NT2/D1 (cell line): ENCODE measurements at places on chromosomes 6 and 20.
A peak's percentile ranks its signal among the peaks of the same experiment; 100 is the strongest.

DNA sequence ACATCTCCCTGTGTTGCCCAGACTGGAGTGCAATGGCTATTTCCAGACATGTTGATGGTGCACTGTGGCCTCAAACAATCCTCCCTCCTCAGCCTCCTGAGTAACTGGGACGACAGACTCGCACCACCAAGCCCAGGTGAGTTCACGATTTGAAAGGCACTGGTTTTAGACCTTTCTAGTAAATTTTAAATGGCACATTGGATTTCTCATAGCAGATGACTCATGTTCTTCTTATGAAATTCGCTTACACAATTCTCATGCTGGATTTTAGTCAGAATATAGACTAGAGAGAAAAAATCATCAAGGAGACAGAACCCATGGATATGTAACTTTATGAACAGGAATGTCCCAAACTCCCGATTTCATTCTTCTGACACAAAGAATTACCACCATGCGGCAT is 18.1 kb upstream of the PXDC1 start:
- no peak for DNase-seq

- peak; percentile 52 for DNase-seq
These were observed at the start of gene COL21A1 for GRCh38 chr6:56246881-56247653. COL21A1 (minus strand) TSS chr6:56247580; CDS start chr6:56182618, 64,962 bp downstream.

- DNase-seq: no peak
These were observed 59.4 kb downstream of the RSPO3 start for GRCh38 chr6:127177923-127178231.

DNA sequence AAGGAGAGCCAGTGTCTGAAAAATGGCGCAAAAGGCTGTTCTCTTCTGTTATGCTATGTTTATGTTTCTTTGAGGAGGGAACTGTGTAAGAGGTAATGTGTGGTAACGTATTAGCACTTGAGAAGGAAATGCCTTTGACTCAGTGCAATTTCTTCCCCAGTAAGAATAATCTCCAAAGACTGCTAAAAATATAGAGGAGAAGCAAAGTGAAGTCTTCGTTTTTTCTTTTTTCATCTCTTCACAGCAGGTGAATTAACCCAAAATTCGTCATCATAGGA is 47.1 kb upstream of the IFNGR1 start:
- no peak for DNase-seq

DNA sequence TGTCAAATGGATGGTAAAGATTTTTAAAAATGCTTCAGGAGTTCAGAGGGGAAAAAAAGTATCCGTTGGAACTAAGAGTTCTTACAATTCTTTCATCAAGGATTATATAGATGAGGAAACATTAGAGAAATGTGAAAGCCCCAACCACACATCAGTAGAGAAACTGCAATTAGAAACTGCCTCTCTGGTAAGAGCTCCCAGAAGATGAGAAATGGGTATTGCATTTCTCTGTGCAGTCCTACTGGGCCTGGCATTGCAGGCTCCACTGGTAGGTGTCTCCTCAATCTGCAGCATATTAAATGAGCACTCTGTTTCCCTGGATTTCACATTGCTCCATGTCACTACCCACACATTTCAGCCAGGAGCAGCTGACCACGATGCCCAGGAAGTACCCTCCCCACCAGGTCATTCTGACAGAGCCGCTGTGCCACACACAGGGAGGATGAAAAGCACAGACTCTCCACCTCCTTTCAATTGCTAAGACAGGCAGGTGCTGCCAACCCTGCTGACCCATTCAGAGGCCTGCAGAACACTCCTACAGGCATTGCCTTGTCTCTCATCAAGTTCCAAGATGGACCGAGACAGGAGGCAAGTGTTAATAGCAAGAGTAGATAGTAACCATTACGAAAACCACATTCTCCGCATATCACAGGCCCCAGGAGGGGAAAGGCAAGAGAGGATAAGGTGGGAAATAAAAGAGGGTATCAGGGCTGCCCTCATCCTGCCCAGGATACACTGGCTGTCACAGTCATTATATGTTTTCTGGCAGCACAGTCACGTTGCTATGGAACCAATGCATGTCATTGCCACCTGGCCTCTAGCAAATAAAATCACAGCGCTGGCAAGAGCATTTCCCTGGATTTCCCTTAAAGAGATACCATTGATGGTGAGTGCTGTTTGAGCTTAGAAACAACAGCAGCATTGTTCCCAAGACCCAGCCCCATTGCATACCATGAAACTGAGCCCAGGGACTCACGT is 241.7 kb downstream of the ATXN1 start:
- DNase-seq: no peak

GRCh38 chr20:4509825-4510522 is 211.7 kb upstream of the PRND start:
- no peak for DNase-seq

DNA sequence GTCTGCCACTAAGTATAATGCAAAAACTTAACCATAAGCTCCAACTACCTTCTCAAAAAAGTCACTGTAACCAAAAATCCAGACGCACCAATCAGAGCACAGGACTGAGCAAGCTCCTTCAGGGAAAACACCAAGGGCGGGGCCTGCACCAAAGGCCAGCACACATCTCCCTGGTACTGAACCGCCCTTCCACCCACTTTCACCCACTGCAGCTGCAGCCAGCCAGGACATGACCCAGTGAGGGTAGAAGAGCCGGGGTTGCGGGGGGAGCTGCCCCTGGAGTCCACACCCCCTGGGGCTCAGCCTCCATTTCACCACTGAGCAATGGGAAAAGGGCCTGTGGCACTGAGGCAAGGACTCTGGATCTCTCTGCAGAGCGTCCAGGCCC is 54.3 kb downstream of the TAF4 start:
- DNase-seq: no peak

DNA sequence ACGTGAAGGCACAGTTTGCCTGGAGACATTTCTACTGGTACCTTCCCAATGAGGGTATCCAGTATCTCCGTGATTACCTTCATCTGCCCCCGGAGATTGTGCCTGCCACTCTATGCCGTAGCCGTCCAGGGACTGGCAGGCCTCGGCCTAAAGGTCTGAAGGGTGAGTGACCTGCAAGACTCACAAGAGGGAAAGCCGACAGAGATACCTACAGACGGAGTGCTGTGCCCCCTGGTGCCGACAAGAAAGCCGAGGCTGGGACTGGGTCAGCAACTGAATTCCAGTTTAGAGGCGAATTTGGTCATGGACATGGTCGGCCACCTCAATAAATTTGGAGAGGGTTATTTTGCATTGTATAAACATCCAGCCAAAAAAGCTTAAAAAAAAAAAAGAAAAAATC is 420.3 kb upstream of the FLRT3 start:
- no peak for DNase-seq

DNA sequence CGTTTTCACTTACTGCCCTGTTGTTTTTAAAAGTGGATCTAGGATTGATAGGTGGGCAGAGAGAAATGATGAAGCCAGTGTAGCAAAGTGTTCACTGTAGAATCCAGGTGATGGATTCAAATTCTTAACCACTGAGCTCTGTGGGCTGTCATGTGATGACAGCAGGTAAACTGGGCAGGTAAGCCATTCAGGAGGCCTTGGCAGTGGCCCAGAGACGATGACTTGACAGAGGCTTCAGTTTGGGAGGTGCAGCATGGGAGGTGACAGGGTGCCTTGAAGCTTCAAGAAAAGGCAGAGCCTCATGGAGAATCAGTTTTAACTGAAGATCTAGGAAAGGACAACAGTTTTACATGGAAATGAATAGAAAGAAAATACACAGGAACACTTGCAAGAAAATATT is 2.0 kb downstream of the NAA20 start:
- no peak for DNase-seq

DNA sequence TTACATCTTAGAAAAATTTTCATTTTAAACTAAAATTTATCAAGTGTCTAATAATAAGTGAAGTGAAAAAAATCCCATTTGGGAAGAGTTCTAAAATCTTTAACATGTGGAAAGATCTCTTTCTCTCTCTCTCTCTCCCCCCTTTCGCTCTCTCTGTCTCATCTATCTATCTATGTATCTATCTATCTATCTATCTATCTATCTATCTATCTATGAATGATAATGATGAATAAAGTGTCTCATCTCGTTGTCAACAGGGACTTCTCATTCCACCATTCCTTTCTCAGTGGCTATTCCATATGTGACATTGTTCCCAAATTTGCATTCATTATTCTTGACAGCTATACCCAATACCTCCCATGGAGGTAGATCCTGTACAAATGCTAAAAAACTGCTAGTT is 15.2 kb downstream of the CCDC170 start:
- no peak for DNase-seq

GRCh38 chr6:147262946-147263345 is 58.7 kb downstream of the STXBP5 start:
- DNase-seq: no peak

- no peak for DNase-seq
These were observed 7.9 kb upstream of the GMNN start for GRCh38 chr6:24766680-24767462.

DNA sequence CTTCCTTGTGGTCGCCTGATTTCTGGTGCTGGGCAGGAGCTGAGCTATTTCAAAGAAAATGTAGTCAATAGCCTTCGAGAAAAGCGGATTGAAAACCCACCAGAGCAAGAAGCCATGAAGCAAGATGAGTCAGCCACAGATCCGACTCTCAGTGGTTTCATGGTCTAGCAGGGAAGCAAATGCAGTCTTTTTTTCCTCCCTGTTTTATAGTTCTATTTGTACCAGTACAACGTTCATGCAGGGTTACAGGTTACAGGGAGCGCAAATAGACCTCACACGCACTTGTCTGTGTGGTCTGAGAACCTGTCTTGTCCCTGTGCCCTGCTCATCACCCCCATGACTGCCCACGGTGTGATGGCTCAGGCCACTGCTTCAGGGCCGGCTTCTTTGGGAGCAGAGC is 309.8 kb upstream of the SUPT3H start:
- no peak for DNase-seq

DNA sequence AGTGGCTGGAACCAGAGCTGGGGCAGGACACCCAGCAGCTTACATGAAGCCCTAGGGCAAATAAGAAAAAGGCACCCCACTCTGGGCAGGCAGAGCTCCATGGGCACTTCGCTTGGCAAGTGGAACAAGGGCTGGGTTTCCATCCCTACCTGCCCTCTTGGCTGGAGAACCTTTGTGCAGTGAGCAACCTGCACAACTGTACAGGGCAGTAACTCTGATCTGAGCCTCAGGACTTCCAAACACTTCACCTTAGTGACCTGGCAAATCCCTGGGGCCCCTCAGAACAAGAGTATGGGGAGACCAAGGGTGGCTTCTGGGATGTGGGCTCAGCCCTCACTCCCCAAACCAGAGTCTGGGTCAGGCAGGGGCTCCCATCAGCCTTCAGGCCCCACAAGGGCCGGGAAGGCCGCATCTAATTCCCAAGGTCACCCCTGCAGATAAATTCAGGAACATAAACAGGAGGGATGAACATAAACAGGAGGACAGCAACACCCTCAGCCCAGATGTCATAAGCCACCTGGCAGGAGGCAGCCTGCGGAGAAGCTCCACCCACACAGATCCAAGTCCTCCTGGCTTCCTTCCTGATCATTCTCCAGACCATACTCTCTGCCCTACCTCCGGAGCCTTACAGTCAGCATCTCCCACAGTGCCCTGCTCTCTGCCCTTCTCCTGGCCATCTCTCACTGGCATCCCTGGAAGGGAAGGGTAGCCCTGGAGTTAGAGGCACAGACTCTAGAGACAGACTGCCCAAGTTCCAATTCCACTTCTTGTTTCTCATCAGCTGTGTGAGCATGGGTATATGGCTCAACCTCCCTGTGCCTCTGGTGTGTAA is 37.5 kb downstream of the HNF4A start:
- no peak for DNase-seq

DNA sequence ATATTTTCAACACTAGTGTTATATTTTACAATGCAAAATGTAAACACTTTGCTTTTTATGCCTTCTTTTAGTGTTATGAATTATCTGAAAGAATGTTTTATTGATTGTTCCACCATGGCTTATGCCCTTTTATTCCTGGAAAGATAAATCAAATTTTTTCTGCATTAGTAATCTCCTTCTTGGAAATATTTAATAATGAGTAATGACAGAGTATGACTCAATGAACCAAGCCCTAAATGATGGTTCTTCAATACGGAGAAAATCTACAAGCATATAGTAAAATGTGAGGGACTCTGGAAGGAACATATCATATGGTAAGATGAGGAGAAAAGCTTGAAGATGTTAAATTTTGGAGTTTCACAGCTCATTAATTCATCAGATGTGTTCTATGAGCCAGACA is 929.6 kb downstream of the C6orf118 start:
- DNase-seq: no peak

DNA sequence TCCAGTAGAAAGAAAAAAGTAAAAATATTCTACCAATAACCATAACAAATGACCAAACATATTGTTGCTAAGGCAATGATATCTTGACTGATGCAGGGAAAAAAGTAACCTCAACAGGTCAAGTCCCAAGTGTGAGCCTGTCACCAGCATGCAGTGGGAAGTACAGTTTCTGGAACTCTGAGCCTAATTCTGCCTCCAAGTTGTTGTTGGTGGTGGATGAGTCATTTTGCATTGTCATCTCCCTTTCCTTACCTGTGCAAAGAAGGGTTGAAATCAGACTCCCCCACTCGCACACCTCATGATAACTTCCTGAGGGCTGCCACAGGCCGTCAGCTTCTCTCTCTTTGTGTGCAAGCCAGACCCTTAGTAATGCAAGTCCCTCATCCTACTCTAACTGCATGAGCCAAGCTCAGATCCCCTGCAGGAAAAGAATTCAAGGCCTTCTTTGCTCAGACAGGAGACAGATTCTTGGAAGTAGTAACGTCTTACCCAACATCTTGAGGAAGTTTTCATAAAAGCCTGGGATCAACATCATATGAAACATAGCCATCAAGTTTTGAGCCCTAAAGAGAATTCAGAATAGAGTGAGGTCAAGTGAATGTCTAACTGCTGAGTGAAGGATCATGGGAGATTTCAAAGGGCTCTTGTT is 207.6 kb upstream of the FOXA2 start:
- DNase-seq: no peak

DNA sequence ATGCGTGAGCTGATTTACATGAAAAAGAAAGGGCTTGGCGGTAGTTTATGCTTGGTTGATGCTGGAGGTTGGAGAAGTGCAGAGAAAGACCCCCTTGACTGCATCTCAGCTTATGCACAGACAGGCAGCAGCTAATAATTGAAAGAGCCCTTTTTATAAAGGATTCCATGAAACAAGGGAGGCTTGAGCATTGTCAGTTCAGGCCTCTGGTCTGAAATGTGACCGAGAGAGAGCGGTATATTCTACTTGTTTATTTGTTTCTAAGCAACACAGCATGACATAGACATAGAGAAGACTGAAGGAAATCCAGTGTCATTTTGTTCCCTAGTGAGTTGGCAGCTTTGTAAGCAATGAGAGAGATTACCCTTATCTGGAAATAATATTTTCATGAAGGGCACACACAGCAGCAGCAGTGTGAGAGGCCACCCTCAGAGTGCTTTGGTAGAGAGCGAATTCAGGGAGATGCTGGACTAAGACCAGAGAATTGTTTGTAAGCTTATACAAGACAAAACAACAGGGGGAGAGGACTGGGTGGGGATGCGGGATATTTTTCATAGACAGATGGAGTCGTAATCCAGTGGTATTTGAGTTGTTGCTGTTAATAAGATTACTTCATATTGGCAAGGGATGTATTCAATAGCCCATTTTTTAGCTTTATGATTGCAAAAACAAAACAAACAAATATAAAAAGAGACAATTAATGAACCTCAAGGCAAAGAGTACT is 34.6 kb upstream of the LAMA2 start:
- no peak for DNase-seq
